ENCODE measurements at places on chromosomes 2 and 18.

GRCh38 chr2:238791354-238791753, 56.5 kb upstream of the TWIST2 start:
- no peak for DNase-seq

DNA sequence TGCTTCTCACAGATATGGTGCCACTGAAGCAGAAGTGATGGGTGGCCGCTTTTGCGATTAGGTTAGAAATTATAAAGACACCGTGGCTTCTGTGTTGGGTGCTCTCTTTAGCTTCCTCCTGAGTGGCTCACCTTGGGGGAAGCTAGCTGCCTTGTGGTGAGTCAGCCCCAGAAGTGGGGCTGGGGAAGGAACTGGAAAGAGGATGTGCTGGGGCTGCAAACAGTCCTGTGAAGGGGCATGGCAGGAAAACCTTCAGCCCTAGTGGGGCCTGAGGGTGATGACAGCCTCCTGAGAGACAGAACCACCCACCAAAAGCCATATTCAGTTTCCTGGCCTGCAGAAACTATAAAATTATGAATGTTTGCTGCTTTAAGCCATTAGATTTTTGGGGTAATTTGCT, 8.9 kb upstream of the ASB18 start:
- no peak for DNase-seq

DNA sequence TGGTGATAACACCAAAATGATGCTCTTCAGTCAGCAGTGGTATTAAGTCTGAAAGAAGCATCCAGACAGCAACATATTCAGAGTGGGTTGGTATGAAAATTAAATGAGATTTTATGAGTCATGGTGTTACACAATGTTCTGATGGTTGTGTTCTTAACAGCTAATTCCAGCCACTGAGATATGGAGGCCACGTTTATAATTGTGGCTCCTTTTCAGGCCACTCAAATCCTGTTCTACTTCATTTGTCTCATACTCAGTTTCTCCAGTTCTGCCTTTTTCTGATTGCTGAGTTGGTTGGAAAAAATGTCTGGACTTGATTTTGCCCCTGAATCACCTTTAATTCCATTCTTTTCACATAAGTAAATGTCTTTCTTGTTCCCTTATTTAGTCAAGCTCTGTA, 162.7 kb upstream of the COL3A1 start:
- DNase-seq, result no peak

GRCh38 chr2:12486205-12487118, 230.3 kb upstream of the TRIB2 start:
- DNase-seq, result no peak
